ENCODE measurements at places on chromosomes 13 and 19.

- no peak for DNase-seq
Measured at GRCh38 chr13:44739539-44739938, 163.4 kb upstream of the TSC22D1 start.

GRCh38 chr13:68019901-68020300 is 789.8 kb upstream of the PCDH9 start:
- DNase-seq: no peak

DNA sequence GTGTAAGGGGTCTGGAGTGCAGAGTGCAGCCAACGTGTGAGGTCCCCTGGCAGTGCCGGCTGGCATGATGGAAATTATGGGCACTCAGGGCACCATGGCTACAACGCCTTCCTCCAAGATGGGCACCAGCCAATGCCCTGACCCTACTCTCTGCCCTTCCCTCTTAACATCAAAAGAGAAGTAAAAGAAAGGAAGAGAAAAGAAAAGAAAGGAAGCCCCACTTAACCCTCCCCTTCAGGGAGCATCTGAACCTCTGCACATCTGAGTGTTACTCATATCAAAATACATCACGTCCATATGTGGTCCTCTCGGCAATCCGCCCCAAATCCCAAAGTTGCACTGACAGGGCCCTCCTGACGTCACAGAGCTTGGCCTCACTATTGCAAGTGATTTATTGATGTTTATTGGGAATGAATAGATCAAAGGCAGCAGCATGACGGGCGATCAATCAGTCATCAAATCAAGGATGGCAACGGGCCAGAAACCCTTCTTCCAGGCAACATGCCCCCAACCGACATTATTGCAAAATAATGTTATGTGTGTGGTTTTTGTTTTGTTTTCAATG is 1.3 kb downstream of the TSHZ3 start:
- no peak for DNase-seq

GRCh38 chr19:48290771-48291488 is 21.0 kb downstream of the ZNF114 start:
- DNase-seq: peak; percentile 34

DNA sequence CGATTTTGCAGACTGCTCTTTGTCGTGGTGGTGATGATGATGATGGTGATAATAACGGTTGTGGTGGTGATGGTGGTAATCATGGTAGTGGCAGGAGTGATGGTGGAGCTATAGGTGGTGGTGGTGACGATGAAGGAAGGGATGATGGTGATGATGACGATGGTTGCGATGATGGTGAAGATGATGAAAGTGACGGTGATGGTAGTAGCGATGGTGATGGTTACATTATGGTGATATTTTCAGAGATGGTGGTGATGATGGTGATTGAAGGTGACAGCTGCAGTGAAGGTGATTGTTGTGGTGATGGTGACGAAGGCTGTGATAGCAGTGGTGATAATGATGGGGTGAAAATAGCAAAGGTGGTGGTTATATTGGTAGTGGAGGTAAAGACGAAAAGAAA is 2.1 kb upstream of the ADGRE3 start:
- DNase-seq: no peak

DNA sequence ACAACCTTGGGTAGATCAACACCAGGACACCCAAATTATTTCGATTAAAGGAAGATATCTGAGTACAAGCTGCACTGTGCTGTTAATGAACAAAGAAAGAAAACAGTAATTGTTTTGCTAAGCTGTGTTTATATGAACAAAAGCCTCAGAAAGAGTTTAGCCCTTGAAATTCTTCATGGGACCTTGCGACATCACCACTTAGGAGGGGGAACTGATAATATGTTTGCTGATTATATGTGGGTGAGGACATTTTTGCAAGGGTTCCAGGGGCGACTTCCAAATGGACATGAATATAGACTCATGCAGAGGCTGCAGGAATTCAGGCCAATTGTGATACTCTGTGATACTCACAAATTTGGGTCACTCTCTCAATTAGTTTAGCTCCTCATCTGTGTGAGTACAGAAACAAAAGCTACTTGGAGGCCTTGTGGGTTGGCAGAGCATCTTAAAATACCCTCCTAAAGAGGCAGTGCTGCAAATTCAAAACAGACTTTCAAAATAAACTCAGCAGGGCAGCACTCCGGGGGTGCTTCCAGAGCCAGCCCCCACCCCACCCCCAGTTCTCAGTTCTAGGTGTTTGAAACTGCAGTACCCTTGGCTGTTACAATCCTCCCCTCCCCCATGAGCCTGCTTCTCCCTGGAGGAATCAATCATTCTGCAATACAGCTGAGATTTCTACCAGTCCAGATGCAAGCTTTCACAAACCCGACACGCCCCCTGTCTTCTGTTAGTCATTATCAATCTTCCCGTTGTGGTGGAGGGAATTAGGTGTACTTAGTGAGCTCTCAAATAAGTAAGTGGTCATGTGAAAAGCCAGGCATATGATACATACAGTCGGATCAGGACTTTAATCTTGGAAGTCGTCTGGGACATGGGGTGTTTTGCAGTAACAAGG is 97.0 kb upstream of the MBNL2 start:
- DNase-seq: no peak

DNA sequence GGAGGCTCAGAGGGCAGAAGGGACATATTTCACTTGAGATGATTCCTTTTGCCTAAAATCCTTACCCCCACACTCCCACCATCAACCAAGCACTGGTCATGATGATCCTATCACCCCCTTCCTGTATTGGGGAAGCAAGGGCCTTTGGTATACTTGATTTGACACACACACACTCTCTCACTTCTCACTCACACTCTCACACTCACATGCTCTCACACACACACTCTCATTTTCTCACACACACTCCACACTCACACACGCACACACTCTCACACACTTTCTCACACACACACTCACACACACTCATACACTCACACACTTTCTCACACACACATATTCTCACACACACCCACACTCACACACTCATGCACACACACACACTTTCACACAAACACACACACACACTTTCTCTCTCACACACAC is 8.6 kb downstream of the RGCC start:
- DNase-seq: no peak

GRCh38 chr19:33152176-33152575 is 20.3 kb downstream of the WDR88 start:
- no peak for DNase-seq

GRCh38 chr19:33510462-33511194 is 11.0 kb downstream of the PEPD start:
- DNase-seq: no peak

DNA sequence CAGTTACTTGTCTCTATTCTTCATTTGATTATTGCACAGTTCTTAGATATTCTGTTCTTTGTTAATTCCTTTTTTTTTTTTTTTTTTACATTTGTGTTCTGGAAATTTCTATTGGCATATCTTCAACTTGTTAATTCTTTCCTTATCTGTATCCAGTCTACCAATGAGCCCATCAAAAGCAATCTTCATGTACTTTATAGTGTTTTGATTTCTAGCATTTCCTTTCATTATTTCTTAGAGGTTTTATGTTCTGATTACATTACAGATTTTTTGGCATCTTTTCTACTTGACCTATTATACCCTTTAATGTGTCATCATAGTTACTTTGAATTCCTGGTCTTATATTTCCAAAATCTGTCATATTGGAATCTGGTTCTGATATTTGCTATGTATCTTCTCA is 2194.8 kb downstream of the PCDH9 start:
- no peak for DNase-seq

GRCh38 chr13:75788481-75788981 is 152.4 kb downstream of the LMO7 start:
- no peak for DNase-seq

GRCh38 chr13:42876270-42876714 is 94.9 kb downstream of the FAM216B start:
- DNase-seq: peak; percentile 30

DNA sequence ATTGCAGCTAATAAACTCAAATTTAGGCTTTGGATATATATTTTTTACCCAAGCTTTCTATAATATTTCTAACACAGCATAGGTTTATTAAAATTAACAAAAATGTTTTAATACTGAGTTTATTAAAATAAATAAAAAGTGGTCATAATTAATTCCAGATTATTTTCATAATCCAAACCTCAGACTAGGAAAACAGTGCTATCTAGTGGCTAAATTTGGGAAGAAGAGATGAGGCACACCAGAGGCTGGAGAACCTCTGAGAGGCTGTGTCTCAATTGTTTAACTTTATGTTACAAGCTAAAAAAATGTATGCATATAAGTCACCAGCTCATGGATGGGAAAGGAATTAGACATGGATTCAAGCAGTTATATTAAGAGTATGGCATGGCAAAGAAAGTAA is 392.5 kb downstream of the DIAPH3 start:
- no peak for DNase-seq

DNA sequence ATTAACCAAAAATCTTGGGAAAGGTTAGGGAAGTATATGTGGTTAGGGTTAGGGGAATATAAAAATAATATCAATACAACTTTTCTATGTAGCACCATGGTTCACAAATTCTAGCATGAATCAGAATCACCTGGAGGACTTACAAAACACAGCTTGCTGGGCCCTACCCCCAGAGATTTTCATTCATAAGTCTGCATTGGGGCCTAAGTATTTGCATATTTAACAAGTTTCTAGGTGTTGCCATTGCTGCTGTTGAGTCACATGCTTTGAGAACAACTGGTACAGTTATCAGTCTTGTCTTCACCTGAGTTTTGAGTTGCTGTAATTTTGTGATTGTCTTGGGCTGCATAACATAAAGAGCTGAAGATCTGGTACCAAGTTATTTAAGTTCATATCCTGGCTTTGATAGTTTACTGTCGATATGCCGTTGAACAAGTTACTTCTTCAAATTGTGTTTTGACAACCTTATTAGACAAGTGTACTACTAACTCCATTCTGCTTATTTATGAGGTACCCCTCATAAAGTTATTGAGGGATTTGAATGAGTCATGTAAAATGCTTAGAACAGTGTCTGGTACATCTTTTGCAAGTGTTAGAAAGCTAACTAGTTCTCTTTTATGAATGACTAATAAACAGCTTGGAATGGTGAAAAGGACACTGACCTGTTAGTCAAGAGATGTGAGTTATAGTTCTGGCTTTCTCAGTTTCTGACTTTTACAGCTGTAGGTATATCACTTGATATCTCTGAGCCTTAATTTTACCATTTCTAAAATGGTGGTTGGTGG is 132.9 kb downstream of the PAN3 start:
- DNase-seq: no peak

GRCh38 chr13:82766732-82767321 is 1115.4 kb downstream of the SLITRK1 start:
- no peak for DNase-seq

- no peak for DNase-seq
Measured at GRCh38 chr19:827314-827709, 325 bp upstream of the AZU1 start.

GRCh38 chr13:20177049-20177831 is 15.5 kb downstream of the GJB2 start:
- DNase-seq: no peak

- DNase-seq: no peak
Measured at GRCh38 chr19:58261968-58262921, 16.5 kb upstream of the ZNF8 start.

Data from CD4-positive, alpha-beta T cell treated with Interleukin-15 for 1 hour (primary cell).